ENCODE measurements at places on chromosomes 6 and 20.

DNA sequence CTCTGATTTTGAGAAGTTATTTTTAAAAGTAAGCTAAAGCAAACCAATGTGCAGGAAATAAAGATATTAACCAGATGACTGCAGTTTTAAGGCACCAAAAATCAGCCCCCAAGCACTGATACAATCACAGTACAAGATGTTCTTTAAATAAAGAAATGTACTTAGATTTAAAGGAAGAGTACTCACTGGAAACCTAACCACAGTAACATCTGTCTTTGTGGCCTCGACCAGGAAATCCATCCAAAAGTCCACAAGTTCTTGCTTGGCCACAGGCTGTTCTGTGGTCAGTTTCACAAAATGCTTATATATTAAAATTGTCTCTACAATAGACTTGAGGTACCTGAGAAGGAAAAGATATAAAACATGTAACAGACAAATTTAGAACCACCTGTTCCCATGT is 105.9 kb upstream of the MAP7 start:
- DNase-seq, result no peak
- no peak overlapping the region for H3K4me3 ChIP-seq
- no peak overlapping the region for H3K27ac ChIP-seq
- no peaks in the 10 kb centered on the region for H3K36me3 ChIP-seq
- H3K27me3 ChIP-seq, result no peaks in the 10 kb centered on the region
- H3K4me1 ChIP-seq, result peaks cover 10% of the 10 kb centered on the region

- H3K27ac ChIP-seq, result peak overlapping the region; percentile 38
- no peaks in the 10 kb centered on the region for H3K27me3 ChIP-seq
- no peaks in the 10 kb centered on the region for H3K36me3 ChIP-seq
Observed at GRCh38 chr20:44585057-44585963, 2.9 kb downstream of the PKIG start.

DNA sequence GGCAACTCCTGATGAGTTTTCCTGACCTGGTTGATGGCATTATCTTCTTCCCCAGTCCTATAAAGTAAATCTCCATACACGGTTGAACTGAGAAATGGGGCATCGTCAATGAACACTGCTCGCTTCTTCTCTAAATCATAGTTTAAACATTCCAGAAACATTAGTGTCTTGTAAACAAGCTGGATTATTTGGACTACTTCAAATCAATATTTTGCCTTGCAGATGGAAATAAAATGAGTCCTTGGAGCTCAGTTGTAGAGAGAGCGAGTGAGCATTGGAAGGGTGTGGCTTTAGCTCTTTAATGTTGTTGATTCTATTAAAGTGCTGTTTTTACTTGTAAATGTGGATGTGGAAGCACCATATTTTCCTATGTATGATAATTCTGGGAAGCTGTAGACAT is 18.4 kb downstream of the C6orf89 start:
- no peak overlapping the region for H3K27ac ChIP-seq
- H3K4me3 ChIP-seq, result no peak overlapping the region
- H3K27me3 ChIP-seq, result no peaks in the 10 kb centered on the region
- DNase-seq, result no peak

- H3K4me3 ChIP-seq, result no peak overlapping the region
- peaks cover 11% of the 10 kb centered on the region for H3K4me1 ChIP-seq
- peak; percentile 92 for DNase-seq
- H3K27ac ChIP-seq, result peak overlapping the region; percentile 40
- H3K27me3 ChIP-seq, result no peaks in the 10 kb centered on the region
Observed at GRCh38 chr20:10511509-10512251, 76.6 kb downstream of the SLX4IP start.
